Heart right ventricle (tissue), 16 donors: ENCODE measurements at places on chromosomes 1 and 21. TPM values are rescaled to one million over a fixed set of nuclear protein-coding genes. Genes with fewer than 3 reads are reported as not detected.

ST6GALNAC5 gene
- 0.56 TPM for total RNA-seq

DCST2 gene
- total RNA-seq = 0.67 TPM

KCNE1 gene
- total RNA-seq = 6.7 TPM

KLF17 gene
- total RNA-seq = not detected

SPATA45 gene
- total RNA-seq = not detected

SLC6A9 gene
- total RNA-seq = 1.2 TPM

BRDT gene
- total RNA-seq = not detected

GRCh38 chr21:42554251-42554961 is 40.8 kb downstream of the SLC37A1 start:
- DNase-seq = no peak

DNA sequence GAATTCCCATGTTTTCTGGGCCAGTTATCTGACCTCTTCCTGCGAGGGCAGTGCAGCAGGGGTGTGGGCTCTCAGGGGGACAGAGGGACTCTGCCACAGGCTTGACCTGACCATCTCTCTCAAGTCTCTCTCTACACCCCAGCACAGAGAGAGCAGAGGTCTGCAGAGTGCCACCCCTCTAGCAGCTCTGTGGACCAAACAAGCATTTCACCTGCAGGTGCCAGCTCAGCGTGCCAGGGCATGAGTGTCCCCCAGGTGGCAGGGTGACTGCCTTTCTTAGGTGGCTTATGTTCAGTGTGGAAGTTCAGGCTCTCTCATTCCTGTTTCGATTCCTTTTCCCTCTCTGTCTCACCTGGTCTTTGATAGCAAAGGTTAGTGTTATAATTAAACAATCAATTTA is 191.3 kb downstream of the CACNA1E start:
- no peak for DNase-seq

GRCh38 chr1:31859719-31860118 is 43.9 kb upstream of the SPOCD1 start:
- DNase-seq = no peak

- DNase-seq = peak; percentile 93
Observed at GRCh38 chr1:44631647-44632539, 42.4 kb downstream of the TMEM53 start.

DNA sequence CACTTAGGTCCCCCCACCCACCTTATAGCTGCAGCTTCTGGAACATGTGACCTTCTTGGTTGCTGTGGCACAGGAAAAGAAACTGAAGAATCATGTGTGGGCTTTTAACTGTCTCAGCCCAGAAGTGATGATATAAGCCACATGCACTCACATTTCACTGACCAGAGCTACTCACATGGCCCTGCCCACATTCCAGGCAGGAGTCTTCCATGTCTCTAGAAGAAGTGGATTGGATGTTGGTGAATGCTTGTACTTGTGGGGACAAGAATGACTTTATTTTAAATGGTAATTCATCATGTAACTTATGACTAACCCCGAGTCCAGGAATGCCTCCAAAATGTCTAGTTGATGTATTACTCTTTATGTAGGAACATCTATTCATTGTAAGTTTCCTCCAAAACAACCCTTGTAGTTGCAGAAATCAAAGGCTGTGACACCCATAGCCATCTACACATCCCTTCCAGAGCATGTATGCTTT is 15.8 kb upstream of the CAMK1G start:
- no peak for DNase-seq

DNA sequence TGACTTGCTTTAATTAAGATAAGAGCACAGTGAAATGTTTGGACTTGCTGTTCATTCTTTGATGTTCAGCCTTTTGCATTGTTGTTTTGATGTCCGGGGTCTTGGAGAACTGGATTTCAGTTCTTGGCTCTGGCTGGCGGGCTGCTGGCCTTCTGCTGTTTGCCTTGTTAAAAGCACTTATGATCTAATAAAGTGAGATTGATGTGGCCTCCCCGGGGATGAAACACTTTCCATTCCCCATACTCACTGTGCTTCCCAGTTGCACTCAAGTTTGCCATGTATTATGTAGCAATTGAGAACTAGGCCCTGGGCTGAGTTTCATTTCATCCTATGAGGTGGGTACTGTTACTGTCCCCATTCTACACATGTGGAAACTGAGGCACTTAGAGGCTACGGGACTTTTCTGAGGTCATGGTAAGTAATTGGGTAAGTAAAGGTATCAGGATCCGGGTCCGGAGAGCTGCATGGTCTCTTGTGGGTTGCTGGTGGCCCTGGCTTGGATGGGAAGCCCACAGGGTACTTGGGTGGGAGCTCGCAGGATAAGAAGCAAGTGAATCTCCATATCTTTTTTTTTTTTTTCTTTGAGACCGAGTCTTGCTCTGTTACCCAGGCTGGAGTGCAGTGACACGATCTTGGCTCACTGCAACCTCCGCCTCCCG is 127.7 kb upstream of the ZBTB40 start:
- DNase-seq = no peak

GRCh38 chr1:16727190-16728111 is 12.9 kb upstream of the RNU1-4 start:
- peak; percentile 24 for DNase-seq

DNA sequence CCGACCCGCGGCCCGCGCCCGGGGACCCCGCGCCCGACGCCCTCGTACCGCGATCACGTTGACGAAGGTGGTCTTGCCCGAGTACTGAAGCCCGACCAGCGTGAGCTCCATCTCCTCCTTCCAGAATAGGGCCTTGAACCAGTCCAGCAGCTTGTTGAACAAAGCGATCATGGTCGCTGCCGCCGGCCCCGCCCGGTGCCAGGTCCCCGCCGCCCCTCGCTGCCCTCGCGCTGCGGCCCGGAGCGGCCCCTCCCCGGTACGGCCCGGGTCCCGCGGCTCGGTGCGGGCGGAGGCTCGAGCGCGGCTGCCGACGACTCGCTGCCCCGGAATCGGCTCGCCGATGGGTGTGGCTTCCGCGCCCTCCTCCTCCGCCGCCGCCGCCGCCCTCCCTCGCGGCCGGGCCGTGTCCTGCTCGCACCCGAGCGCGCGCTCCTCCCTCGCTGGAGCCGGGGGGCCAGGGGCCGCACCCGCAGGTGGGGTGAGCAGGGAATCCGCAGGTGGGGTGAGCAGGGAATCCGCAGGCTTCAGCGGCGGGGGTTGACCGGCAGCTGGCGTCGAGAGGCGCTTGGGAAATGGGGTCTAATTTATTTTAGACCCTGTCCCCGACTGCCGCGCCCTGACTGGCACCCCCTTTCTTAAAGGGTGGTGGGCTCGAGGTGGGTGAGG is at the start of gene ARL8A:
TSS of gene ARL8A (minus strand) at position 336 of the 666 bp plus-strand sequence. CDS start at position 171, 165 bp downstream.
- peak; percentile 72 for DNase-seq

DNA sequence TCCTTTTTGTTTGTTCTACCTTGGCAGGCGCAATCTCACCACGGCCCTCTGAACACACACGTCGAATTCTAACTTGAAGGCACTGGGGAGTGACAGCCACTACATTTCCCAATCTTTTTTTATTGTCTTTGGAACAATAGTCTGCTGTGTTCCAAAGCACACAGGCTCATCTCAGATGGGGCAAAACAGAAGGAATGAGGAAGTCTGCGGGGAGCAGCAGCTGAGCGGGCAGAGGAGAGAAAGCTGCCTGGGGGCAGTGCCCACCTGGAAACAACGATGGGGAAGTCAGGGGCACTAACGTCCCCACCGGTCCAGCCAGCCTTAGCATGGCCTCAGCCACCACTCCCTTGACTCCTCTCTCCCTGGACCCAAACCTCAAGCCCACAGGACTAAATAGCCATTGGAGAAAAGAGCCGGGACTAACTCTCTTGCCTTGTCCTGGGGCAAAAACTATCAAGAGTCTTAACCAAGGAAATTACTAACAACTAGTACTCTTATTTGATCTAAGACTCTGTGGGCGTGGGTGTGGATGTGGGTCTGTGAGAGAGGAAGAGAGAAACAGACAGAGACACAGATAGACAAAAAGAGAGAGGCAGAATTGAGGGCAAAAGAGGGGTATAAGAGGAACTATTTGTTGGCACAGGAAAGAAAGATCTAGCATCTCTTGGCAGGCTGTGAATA is 34.2 kb downstream of the SYF2 start:
- DNase-seq = no peak

GRCh38 chr1:66003690-66004089 is 211.0 kb downstream of the PDE4B start:
- no peak for DNase-seq

GRCh38 chr1:145912128-145912641 is 2.3 kb upstream of the ITGA10 start:
- no peak for DNase-seq

DNA sequence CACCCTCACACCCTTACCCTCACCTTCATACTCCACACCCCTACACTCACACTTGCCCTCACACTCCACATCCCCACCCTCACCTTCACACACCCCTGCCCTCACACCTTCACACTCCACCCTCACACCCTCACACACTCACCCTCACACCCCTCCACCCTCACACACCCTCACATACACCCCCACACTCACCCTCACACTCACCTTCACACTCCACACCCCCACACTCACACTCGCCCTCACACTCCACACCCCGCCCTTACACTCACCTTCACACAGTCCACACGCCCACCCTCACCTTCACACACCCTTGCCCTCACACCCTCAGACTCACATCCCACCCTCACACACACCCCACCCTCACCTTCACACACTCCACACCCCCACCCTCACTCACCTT is 43.6 kb upstream of the EDN2 start:
- no peak for DNase-seq

DNA sequence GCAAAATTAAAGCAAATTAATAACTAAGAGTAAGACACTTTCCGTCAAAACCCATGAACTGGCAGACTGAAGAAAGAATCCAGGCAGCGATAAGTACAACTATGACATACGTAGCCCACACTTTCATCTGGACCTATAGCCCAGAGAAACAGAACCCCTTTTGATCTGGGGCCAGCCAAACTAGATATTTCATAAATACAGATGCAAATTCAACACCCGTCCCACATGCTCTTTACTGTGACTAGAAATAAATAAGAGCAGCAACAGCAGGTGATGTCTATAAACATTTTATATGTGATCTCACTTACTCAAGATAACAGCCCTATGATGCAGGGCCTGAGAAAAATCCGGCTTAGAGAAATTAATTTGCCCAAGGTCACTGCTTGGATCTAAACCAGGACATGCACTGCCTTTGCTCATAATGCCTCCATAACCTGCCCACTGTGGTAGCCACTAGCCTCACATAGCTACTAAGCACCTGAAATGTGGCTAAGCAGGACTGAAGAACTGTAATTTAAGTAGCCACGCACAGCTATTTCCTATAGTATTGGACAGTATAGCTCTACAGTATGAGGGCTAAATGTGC is 130.2 kb downstream of the TGFBR3 start:
- no peak for DNase-seq
